ENCODE measurements at places on chromosomes 3 and 15.

- DNase-seq = no peak
Observed at GRCh38 chr3:172752651-172753050, 2.1 kb downstream of the ECT2 start.

DNA sequence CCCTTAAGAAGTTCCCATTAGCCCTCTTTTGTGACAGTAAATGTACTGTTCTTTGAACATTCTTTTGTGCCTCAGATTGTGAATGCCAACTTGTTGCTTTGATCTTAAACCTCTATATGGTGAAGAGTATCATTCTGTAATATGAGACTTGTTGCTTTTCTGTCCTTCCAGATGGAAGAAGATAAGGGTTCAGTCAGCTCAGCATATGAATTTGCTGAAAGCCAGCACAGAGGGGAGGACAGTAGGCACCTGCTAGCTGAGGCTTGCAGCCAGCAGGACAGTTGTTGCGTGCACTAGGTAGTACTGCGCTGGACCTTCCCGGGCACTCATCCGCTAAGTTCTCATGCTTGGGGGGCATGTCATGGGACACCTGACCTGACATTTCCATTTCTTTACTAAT, 74.7 kb downstream of the DCUN1D1 start:
- no peak for DNase-seq

GRCh38 chr3:160949460-160949859, 155.7 kb downstream of the B3GALNT1 start:
- DNase-seq = no peak

GRCh38 chr15:32099956-32100684, 69.8 kb downstream of the CHRNA7 start:
- DNase-seq = no peak

- no peak for DNase-seq
Observed at GRCh38 chr3:46900007-46900292, 22.4 kb downstream of the PTH1R start.

- DNase-seq = no peak
Observed at GRCh38 chr3:46979958-46980497, 562 bp downstream of the NBEAL2 start.

DNA sequence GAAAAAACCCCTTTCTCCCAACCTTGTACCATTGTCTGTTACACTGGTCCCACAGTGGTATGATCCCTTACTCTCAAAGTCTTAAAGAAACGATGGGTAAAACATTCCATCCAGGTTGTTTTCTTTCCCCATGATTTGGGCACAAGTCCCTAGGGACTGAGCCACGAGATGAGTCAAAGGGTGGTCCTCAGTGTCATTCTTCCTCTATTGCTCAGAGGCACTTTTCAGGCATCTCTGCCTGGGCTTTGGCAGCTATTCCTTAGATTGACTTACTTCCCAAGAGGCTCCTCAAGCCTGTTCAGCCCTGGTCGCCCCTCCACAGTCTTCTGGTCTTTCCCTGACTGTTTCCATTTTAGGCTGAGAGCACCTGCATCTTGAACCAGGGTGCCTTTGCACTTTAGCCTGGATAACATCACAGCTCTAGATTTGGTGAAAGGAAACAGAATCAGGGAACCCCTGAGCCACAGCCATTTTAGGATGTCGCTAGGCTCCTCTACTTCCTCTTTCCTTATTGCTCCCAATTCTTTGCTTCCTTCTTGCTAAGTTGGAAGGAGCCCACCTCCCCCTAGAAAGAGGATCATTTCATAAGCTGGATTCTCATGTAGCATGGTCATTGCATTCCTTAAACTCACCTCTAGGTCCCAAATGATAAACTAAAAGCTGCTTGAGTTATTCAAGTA, 131.0 kb upstream of the TPRG1 start:
- DNase-seq = no peak

DNA sequence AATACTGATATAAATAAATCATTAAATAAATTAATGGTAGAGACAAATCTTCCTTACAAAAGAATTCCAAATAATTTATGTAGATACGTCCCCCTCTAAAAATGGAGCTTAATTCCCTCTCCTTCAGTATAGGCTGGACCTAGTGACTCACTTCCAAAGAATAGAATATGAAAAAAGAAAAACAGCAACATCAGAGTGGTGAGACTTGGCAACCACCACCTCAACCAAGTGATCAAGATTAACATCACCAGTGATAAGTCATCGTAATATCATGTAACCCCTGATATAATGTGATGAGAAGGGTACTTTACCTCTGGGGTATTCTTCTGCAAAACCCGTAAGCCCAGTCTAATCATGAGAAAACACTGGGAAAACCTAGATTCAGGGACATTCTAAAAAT, 13.4 kb downstream of the GOLGB1 start:
- DNase-seq = no peak

GRCh38 chr15:70407955-70408354, 310.2 kb upstream of the TLE3 start:
- no peak for DNase-seq

DNA sequence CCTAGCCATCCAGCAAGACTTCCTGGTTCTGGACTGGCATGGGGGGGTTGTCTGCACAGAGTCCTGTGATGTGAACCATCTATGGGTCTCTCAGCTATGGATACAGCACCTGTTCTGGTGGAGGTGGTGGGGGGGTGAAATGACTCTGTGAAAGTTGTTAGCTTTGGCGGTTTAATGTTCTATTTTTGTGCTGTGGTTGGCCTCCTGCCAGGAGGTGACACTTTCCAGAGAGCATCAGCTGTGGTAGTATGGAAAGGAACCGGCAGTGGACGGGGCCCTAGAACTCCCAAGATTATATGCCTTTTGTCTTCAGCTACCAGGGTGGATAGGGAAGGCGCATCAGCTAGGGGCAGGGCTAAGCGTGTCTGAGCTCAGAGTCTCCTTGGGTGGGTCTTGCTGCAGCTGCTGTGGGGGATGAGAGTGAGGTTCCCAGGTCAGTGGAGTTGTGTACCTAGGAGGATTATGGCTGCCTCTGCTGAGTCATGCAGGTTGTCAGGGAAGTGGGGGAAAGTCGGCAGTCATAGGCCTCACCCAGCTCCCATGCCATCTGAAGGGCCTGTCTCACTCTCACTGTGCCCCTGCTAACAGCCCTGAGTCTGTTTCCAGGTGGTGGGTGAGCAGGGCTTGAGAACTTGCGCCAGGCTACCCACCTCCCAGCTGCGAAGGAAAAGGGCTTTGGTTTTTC, 7.1 kb upstream of the LARS2 start:
- DNase-seq = no peak

DNA sequence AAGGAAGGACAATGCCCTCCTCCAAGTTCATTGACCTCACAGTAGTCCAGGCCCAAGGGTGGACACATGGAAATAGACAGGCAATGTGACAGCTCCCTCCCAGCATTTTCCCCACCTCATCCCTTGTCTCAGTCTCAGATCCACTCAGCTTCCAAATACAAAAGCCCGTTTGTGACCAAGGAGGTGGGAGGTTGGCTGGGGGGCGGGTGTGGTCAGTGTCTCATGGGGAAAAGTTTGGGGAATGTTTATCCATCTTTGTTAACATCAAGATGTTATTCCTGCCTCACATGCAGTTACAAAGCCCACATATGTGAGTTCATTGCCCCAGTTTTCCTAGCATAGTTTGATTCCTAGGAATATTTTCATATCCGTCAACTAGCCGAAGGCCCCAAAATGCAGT, 338.5 kb upstream of the PPP2R3A start:
- DNase-seq = no peak

- no peak for DNase-seq
Observed at GRCh38 chr15:27292641-27293040, 321.7 kb downstream of the GABRG3 start.

DNA sequence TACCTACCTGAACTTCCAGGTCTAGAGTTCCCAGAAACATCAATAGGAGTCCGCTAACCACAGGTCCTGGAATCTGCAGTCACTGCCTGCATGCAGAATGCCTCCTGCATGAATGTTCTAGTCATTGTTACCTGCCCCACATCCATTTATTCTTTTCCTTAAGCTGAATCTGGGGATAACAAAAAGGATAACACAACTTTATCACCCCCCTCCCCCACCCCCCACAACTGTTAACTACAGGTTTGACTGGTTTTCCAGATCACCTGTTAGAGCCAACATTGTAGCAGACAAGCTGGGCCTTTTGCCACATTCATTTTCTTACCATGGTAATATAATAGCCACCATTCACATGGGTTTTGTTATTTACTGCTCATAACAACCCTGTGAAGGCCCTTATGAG, 4.6 kb upstream of the CTSH start:
- DNase-seq = no peak

- peak; percentile 91 for DNase-seq
Observed at GRCh38 chr3:187567661-187568121, 102.5 kb downstream of the SST start.

DNA sequence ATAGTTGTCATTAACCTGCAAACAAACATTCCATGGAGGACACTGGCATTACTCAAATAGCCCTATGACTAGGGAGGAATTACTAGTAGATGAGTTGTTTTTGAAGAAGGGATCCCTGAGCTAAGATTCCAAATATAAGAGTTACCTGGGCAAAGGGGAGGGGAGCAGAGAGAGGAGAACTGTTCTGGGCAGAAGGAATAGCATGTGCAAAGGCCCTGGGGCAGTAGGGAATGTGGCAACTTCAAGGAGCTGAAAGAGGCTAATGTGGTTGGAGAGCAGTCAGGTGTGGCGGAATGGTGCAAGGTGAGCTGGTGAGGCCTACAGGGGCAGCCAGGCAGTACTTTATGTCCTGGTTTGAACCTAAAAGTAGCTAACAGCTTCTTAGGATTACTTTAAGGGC, 5.8 kb upstream of the IL17RD start:
- DNase-seq = no peak

- DNase-seq = no peak
Observed at GRCh38 chr3:50294089-50294488, 1.9 kb upstream of the IFRD2 start.

- no peak for DNase-seq
Observed at GRCh38 chr15:25185156-25185710, 230.4 kb downstream of the SNRPN start.

DNA sequence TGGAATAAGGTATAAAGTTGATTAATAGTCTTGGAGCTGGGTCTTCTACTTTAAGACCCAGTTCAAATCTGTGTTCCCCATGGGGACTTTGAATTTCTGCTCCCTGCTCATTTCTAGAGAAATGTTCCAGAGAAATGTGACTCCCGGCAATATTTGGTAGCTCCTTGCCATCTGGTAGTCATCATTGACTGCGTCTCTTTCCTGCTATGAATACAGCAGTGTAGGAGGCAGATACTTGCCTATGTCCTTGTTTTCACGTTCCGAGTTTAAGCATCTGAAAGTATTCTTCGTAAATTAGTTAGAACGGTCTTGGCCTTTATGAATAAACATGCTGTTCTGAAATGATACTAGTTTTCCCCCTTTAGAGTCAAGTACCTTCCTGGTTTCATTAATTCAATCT, 352.9 kb downstream of the PTPRG start:
- no peak for DNase-seq
